NCI-H510A treated with DMSO at 0.1 percent for 48 hours (cell line): ENCODE measurements at places on chromosomes 11 and 22.

DNA sequence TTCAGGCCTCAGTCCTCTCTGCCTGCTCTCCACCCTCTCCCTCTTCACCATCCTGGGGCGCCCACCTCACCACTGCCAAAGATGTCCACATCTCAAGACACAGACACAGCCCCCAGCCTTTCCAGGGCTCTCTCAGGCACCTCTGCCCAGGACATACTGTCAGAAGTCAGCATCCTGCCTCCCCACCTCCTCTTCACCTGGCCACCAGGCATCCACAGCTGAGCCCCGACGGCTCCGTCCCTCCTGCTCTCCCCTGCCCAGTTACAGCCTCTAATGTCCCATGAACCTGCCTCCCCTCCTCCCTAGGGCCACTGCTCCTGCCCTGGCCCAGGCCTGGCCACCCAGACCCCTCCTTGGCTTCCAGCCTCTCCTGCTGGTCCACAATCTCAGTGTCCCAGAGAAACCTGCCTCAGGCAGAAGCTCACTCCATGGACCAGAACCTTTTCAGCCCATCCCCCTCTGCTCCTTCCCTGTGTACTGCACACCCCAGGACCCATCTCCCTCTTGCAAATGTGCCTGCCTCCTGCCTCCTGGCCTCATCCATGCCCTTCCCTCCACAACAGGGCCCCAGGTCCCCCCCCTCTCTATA is 3.2 kb downstream of the LTBP3 start:
- no peak for DNase-seq

GRCh38 chr22:37161443-37161842 is 11.7 kb upstream of the IL2RB start:
- no peak for DNase-seq

GRCh38 chr11:126991596-126991995 is 9.0 kb downstream of the KIRREL3 start:
- DNase-seq, result no peak

DNA sequence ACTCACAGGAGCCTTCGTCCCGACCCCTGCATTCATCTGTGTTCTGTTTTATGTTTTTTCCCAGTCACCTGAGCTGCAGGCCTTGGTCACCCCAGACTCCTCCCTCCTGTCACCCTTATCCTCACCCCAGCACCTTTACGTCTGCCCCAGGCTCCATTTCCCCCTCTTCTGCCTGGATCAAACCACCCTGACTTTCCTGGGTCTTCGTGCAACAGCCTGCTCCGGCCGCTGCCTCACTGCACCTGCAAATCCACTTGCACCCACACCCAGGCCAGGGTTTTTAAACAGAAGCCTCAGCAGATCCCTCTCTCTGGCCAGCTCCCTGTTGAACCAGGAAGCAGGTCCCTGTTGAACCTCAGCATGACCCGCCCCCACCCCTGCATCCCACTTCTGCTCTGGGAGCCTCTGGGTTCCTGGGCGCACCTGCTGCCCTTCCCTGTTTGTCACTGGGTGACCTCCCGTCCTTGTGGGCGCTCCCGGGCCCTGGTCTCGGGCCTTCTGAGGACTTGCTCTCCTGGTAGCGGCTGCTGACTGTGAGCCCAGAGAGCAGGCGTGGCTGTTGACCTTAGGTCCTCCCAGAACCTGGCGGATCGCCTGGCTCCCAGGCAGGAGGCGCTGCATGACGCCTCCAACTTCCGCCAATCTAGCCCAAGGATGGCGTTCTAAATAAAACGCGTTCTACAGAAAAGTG is 12.8 kb downstream of the MAPK8IP2 start:
- DNase-seq, result peak; percentile 10

GRCh38 chr11:78780889-78781288 is 206.2 kb upstream of the NARS2 start:
- no peak for DNase-seq

DNA sequence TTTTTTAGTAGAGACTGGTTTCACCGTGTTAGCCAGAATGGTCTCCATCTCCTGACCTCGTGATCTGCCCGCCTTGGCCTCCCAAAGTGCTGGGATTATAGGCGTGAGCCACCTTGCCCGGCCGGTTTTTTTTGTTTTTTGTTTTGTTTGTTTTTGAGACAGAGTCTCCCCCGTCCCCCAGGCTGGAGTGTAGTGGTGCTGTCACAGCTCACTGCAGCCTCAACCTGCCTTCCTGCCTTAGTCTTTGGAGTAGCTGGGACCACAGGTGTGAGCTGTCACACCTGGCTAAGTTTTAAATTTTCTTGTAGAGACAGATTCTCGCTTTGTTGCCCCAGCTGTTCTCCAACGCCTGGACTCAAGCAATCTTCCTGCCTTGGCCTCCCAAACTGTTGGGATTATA is 3.2 kb downstream of the PPIL2 start:
- DNase-seq, result peak; percentile 59

- DNase-seq, result no peak
These were observed 15.5 kb upstream of the C1QTNF4 start for GRCh38 chr11:47609675-47610074.

- DNase-seq, result no peak
These were observed 77.8 kb downstream of the DGCR2 start for GRCh38 chr22:19044381-19044780.

DNA sequence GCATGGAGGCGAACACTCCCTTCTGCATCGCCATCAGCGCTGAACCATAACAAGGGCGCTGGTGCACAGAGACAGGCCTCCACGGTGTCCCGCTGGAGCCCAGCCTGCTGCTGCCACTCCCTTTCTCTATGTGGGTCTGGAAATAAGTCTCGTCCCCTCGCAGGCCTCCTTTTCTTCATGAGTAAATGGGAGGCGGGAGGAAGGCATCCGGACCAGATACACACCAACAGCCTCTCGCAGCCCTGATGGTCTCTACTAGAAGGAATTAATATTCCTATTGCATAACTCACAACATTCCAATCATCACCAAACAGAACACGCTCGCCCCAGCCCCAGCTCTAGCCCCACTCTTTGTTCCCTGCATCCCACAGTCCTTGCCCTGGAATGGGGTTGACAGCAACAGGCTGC is 14.9 kb downstream of the RASD2 start:
- DNase-seq, result no peak

- no peak for DNase-seq
These were observed 95.5 kb downstream of the PGR start for GRCh38 chr11:101034076-101034475.

DNA sequence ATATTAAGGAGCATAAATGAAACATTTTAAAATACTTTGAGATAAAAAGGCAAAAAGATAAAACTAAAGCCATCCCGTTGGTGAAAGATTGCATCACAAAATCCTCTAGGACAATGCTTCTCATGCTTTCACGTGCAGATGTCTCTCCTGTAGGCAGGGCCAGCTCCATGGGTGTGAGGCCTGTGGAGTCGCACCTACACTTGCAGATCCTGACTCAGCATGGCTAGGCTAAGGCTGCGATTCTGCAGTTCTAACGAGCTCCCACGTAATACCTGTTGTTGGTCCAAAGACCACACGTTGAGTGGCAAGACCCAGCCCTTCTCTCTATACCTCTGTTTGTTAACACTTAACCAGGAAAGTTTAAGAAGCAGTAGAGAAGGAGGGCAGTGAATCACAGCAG is 62.1 kb upstream of the CAPRIN1 start:
- DNase-seq, result no peak

DNA sequence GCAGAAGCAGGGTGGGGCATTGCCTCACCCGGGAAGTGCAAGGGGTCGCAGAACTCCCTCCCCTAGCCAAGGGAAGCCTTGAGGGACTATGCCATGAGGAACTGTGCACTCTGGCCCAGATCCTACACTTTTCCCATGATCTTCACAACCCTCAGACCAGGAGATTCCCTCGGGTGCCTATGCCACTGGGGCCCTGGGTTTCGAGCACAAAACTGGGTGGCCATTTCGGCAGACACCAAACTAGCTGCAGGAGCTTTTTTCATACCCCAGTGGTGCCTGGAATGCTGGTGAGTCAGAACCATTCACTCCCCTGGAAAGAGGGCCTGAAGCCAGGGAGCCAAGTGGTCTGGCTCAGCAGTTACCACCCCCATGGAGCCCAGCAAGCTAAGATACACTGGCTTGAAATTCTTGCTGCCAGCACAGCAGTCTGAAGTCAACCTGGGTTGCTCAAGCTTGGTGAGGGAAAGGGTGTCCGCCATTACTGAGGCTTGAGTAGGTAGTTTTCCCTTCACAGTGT is 573.7 kb upstream of the ANO3 start:
- no peak for DNase-seq

DNA sequence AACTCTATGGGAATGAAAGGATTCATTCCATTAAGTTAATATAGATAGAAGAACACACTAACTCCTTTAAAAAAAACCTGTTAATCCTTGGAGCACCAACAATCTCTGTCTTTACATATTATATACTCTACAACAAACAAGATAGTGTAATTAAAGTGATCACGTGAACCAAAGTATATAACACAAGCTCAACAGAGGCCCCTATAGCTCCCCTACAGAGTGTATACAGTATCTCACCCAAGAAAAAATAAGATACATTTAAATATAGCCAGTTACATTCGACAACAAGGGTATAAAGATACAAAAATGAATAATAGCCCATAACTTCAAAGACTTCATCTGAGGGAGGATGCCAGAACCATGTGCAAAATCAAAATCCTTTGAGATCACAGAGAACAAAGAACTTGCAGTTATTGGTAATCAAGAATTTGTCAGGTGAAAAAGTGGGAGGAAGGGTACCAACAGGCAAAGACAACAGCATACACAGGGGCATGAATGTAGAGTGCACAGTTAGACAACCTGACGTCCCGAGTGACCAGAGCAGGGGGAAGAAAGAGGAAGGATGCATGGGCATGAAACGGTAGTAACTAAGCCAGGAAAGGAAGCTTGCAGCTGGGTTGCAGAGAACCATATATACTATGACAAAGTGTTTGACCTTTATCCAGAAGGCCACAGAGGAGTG is 4.7 kb downstream of the FCHSD2 start:
- DNase-seq, result no peak

- DNase-seq, result peak; percentile 32
These were observed 39.8 kb downstream of the SYN3 start for GRCh38 chr22:33018232-33018864.

DNA sequence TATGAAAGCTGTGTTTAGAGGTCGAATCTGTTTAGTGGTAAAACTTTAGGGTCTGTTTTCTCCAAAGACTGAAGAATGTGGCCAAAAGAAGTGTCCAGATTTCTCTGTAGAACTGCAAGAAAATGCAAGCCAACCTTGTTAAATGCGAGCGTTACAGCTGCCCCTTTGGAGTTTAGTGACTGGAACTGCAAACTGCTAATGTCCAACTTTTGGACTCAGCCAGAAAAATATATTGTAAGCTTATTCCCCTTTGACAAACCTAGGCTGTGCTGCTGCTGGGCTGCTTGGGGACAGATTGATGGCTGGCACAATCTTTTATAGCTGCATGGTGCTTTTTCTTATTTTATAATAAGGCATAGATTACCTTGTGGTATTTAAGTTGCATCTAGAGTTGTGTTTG is 3.9 kb downstream of the TEAD1 start:
- DNase-seq, result no peak

GRCh38 chr11:27246925-27247324 is 116.1 kb downstream of the CCDC34 start:
- DNase-seq, result no peak

- no peak for DNase-seq
These were observed 2.6 kb upstream of the NUDT8 start for GRCh38 chr11:67632175-67632981.

GRCh38 chr11:33376331-33377310 is 119.4 kb downstream of the HIPK3 start:
- DNase-seq, result no peak

DNA sequence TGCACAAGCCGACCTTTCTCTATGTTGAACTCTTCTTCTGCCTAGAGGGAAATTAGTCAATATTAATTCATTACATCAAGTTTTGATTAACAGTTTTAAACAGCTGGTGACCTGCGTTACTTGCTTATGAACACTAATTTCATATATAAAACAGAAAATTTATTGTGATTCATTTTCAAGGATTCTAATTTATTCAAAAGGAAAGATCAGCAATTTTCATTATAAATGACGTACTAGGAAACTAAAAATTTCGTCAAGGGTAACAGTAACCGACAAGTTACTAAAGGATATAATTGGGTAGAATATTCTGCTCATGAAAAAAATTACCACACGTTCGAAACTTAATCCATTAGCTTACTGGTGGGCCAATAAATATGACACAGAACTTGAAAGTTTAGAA is 15.3 kb downstream of the ATP6V1E1 start:
- DNase-seq, result no peak

- no peak for DNase-seq
These were observed 648.5 kb downstream of the BRD1 start for GRCh38 chr22:49179175-49179574.

- DNase-seq, result no peak
These were observed 134.4 kb downstream of the CSNK2A3 start for GRCh38 chr11:11218629-11218986.

GRCh38 chr11:132142121-132142520 is 771.7 kb downstream of the NTM start:
- peak; percentile 52 for DNase-seq

DNA sequence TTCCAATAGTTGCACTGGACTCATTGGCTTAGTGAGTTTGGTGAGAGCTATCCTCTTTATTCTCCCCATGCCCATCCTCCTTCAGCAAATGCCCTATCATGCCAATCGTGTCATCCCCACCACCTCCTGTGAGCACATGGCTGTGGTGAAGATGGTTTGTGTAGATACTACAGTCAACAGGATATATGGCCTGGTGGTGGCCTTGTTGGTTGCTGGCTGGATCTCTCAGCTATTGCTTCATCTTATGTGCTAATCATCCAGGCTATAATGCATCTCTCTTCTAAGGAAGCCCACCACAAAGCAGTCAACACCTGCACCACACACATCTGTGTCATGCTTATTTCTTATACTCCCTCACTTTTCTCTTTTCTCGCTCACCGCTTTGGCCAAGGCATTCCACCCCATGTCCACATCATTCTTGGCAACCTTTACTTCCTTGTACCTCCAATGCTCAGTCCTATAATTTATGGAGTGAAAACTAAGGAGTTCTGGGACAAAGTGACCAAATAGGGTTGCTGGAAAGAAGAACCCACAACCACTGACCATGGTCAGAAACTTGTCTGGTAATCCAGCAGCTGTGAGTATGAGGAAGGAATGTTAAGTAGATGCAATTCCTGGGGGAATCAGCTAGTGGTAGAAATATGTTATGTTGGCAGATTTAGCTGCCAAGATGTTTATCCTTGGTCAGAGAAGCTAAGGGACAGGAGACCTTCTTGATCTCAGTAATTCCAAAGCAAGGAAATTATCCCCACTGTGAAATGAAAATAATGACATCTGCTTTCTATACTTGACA is 16.3 kb upstream of the OR56B1 start:
- no peak for DNase-seq

DNA sequence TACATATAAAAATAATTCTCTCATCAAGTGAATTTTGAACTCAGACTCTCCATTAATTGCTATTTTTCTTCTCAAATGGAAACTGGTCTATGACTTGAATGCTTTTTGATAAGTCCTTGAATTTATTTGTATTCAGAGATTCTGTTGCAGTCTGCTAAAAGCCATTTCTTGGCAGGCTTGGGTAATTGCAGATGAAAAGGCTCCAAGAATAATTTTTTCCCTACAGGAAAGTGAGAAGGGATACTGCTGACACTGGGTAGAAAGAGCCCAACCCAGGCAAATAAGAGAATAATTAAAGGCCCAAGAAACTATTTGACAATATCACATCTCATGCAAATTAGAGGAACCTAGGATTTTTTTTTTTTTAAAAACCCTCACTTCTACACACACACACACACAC is 246.5 kb upstream of the DDI1 start:
- no peak for DNase-seq
